ENCODE measurements at places on chromosomes 5 and 9.

DNA sequence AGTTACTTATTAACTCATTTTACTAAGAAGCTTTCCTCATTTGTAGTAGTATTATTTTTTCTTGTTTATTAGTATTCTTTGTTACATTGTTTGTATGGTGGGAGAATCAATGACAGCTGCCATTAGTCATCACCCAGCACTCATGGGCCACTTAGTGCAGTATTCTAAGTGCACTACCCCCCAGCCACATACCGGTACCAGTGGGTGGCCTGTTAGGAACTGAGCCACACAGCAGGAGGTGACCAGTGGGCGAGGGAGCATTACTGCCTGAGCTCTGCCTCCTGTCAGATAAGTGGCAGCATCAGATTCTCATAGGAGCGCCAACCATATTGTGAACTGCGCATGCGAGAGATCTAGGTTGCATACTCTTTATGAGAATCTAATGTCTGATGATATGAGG is 24.2 kb upstream of the CAMLG start:
- DNase-seq: no peak

- no peak for DNase-seq
These were observed 25.8 kb upstream of the MED10 start for GRCh38 chr5:6404129-6404528.

- DNase-seq: no peak
These were observed 127.1 kb upstream of the SAP30L start for GRCh38 chr5:154318691-154319090.

- DNase-seq: no peak
These were observed 20.7 kb downstream of the ITGA1 start for GRCh38 chr5:52808316-52808901.

GRCh38 chr9:84917366-84918070 is 248.0 kb downstream of the NTRK2 start:
- DNase-seq: no peak

DNA sequence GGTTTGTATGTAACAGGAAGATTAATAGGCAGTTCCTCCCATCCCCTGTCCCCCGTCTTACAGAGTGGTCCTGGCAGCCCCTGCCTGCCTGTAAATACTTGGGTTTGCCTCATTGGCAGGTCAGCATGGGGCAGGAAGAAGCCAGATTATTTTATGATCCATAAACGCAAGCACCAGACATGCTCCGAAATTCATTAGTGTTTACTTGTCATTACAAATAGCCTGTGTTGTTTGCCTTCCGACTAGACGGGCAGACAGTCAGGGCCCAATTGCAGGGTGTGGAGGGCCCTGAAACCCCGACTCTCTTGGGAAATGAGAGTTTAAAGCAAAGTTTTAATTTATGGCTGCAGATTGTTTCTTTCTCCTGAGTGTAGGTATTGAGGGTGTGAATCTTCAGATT is 97.2 kb downstream of the RALGPS1 start:
- no peak for DNase-seq

- DNase-seq: no peak
These were observed 205.2 kb upstream of the ZNF608 start for GRCh38 chr5:124951661-124952060.

- no peak for DNase-seq
These were observed 35.2 kb downstream of the MTRR start for GRCh38 chr5:7904170-7904569.

DNA sequence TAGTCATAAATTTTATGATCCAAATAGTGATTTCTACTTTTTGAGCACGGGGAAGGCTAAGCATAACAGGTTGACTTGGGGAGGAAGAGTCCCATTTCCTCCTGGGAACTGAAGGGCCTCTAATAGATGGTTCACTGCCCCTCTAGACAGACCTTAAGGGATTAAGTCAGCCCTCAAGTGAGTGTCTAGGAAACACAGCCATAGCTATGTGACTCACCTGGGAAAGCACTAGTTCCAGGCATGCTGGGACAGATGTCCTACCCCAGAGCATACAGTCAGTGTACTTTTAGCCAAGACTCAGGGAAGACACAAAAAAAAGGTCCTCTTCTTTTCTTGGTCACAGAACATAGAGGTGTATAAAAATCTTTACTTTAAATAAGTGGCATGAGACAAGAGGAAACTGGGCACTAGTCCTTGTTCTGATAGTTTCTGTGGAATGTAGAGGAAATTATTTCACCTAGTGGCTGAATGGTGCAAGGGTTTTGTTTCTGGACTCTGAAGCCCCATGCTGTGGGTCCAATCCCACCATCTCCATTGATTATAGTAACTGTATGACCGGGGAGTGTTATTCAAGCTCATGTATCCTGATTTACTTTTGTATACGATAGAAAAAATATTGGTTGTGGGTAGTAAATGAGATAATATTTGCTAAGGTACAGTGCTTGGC is 86.0 kb downstream of the NREP start:
- DNase-seq: no peak

DNA sequence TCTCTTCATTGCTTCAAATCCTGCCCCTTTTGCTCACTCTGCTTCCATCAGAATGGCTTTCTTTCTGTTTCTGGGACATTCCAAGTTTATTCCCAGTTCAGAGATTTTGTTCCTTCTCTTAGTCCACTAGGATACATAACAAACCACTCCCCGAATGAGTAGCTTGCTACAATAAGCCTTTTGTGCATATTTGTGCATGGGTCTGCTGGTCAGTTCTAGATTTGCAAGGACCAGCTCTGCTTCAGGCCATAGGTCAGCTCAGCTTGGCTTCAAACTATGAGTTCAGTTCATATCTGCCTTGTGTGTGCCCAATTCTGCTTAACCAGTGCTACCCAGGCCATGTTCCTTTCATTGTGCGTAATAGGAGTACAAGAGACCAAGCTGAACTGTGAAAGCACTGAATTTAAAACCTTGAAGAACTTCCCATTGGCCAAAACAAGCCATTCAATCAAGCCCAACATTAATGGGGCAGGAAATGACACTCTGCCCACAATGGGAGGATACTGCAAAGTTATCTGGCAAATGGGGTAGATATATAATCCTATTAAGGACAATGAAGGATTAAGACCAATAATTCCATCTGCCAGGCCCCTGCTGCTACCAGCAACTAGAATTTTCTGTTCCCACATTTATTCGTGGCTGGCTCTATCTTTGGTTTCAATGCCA is 328.8 kb downstream of the PRELID2 start:
- DNase-seq: no peak

- DNase-seq: no peak
These were observed 219.3 kb downstream of the CEMIP2 start for GRCh38 chr9:71549023-71549422.

GRCh38 chr9:38254151-38254550 is 138.4 kb upstream of the ALDH1B1 start:
- no peak for DNase-seq

- DNase-seq: no peak
These were observed 3.7 kb downstream of the TXN start for GRCh38 chr9:110252509-110253139.

GRCh38 chr5:82023644-82024043 is 51.8 kb downstream of the ATG10 start:
- DNase-seq: no peak

DNA sequence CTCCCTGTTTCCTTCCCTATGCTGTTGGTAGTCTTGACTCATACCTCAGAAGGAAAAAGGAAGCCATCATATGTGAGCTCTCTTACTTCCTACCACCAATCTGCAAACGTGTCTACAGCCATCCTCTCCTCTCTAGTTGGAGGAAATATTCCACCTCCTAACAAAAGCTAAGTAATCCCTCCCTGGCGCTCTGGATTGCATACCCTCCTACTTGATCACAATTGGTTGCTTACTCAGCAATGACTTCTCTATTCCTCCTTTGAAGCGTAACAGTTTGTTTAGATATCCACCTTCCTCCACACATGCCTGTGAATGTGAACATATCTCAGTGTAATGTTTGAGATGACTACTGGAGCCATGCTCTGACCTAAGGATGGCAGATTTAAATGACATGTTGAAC is 18.2 kb downstream of the RUSC2 start:
- DNase-seq: no peak

- DNase-seq: no peak
These were observed 62.4 kb downstream of the HMHB1 start for GRCh38 chr5:143874312-143874711.

DNA sequence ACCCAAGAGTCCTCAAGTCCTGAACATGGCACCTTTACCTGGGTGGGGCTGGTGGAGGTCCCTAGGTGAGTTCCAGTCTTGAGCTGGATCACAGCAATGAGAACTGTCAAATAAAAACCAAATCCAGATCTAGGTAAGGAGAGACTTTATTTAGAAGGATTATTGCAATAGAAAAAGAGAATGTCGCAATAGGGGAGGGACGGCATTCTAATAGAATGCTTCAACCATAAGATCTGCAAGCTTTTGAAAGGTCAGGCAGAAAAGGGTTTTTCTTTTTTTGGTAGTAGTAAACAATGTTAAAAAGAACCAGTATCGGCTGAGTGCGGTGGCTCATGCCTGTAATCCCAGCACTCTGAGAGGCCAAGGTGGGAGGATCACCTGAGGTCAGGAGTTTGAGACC is 5.2 kb upstream of the GCNT1 start:
- DNase-seq: no peak

GRCh38 chr9:2354856-2355696 is 266.5 kb upstream of the VLDLR start:
- no peak for DNase-seq

GRCh38 chr9:27247756-27248155 is 49.2 kb downstream of the EQTN start:
- peak; percentile 84 for DNase-seq

DNA sequence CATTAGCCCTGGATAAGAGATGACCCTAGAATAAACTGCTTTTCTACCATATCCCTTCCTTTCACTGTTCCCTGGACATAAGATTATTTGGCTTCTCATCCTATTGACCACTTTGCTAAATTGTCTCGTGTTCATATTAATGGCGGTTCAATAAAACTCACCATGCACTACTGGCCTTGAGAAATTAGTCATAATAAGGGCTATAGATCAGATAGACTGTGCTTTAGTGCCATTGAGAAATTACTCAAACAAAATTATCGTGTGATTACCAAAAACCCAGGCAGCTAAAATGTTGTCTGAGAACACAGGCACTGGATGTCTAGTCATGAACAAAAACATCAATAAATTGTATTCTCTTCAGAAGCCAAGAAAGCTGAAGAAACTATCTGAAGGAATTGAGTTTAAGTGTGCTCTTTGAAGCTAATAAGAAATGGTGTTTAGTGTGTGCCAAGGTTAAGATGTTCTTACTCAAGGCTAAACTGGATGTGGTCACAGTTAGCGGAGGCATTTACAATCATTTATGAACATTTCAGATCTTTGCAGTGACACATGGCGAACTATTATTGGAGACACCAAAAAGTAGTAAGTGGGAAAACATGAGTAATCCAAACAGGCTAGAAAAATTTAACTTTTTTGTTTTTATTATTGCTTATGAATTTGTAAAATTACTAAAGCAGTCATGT is 460.4 kb upstream of the RORB start:
- no peak for DNase-seq

DNA sequence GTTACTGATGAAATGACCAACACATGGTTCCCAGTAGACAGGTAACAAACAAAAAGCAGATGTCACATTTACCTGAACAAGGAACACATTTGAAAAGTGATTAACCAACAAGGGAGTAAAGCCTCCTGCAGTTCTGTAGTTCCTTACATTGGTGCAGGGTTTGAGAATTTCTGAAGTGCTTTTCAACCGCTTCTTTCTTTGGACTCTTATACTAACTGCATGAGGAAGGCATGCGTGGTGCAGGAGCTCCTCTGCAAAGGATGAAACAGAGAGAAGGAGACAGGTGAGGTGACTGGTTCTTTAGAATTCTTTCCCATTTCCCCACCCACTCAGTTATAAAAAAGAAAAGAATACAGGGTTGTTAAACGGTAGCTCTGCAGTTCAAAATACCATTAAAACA is 4.6 kb upstream of the IL9 start:
- no peak for DNase-seq

DNA sequence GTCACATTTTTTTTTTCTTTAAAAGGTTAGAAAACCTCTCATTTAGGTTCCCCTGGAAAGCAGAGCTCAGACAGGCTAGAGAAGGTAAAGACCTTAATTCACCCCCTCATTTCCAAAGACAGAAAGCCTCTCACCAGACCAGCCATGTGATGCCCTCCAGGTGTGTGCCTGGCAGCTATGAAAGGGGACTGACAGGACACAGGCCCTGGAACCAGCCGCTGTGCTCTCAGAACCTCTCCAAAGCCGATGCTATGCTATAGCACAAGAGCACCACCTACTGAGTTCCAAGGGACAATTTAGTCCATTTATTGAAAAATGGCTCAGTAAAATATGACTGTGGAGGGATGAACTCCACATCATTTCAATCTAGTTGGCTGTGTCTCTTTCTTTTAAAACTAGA is 48.8 kb downstream of the FANCC start:
- peak; percentile 54 for DNase-seq

GRCh38 chr5:96177303-96177869 is 215.7 kb upstream of the ELL2 start:
- no peak for DNase-seq

- DNase-seq: no peak
These were observed 34.1 kb upstream of the MSX2 start for GRCh38 chr5:174690271-174690670.

- no peak for DNase-seq
These were observed 93.8 kb upstream of the EPB41L4A start for GRCh38 chr5:112512901-112513300.

DNA sequence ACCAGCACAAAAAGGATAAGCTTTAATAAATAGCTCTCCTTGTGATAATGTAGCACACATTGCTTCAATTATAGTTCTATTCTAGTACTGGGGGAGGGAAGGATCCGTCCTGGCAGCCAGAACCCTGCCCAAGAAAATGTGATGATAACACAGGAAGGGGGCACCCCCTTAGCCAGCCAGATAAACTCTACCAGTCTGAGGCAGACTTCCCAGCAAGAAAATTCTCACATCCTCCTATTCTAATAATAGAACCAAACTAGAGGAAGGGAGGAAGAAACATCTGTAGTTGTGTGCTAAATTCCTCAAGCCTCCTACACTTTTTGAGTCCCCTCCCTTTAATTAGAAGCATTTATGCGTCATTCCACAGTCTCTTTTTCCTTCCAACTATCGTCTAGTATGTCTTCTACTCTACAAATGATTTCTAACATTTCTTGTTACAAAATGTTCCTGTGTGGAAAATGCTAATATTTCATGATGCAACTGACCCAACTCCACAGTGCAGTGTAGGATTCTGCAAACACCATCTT is 261.0 kb downstream of the SEMA5A start:
- no peak for DNase-seq

- DNase-seq: no peak
These were observed 30.6 kb downstream of the SNX2 start for GRCh38 chr5:122805481-122805880.

- no peak for DNase-seq
These were observed 15.4 kb upstream of the SMIM15 start for GRCh38 chr5:61177716-61178115.

GRCh38 chr5:112646139-112646936 is 91.3 kb upstream of the APC start:
- no peak for DNase-seq

DNA sequence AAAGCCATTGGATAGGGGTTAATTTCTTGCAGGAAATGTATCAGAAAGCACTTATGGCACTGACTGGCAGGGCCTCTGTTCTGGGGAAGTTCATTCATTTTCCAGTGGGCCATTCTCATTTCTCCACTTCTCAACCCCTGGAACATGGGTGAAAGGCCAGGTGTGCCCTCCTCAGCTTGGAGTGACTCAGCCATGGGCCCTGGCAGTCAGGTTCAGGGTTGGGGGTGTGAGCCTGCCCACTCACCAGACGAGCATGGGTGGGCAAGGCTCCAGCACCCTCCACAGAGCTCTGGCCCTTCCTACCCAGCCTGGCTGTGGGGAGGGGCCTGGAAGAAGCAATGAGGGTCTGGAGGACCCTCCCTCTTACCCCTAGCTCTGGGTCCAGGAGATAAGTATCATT is 174.4 kb downstream of the HSPA4 start:
- DNase-seq: no peak
